ENCODE measurements at places on chromosomes 3 and 15.

DNA sequence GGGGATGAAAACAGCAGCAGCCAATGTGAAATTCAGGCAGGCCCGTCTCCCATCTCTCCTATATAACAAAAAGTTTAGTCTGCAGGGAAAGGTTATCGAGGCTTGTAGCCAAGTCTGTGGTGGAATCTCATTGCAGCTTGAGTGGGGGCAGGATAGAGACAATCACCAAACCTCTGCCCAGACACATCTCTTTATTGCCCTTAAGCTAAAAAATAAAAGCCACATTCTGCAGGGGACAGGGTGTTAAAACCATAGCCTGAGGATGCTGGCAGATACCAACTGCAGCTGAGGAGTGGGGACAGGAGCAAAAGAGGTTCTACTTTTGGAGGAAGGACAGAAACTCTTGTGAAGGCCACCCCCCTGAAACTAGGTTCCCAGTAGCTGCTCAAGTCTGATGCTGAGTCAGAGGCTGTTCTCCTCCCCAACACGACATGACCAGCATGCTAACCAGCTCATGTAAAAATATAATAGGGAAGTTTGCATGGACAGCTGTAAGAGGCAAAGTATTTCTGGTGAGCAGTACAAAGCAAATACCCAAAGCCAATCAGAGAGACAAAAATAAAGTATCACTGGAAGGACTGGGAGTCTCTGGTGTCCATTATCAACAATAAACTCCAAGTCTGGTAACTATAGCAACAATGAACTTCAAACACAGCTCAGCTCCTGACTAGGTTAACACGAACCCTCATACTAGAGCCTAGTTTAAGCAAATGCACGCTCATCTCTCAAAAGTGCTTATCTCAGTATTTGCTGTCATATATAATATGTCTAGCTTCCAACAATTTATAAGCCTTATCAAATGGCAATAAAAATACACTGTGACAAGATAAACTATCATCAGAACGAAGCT is 362.2 kb upstream of the SLCO3A1 start:
- DNase-seq, result no peak

GRCh38 chr3:30084971-30085403 is 521.4 kb upstream of the TGFBR2 start:
- DNase-seq, result no peak

- DNase-seq, result no peak
Measured at GRCh38 chr3:169607949-169608348, 55.6 kb downstream of the MECOM start.

GRCh38 chr3:182698078-182698477 is 95.2 kb upstream of the ATP11B start:
- no peak for DNase-seq

DNA sequence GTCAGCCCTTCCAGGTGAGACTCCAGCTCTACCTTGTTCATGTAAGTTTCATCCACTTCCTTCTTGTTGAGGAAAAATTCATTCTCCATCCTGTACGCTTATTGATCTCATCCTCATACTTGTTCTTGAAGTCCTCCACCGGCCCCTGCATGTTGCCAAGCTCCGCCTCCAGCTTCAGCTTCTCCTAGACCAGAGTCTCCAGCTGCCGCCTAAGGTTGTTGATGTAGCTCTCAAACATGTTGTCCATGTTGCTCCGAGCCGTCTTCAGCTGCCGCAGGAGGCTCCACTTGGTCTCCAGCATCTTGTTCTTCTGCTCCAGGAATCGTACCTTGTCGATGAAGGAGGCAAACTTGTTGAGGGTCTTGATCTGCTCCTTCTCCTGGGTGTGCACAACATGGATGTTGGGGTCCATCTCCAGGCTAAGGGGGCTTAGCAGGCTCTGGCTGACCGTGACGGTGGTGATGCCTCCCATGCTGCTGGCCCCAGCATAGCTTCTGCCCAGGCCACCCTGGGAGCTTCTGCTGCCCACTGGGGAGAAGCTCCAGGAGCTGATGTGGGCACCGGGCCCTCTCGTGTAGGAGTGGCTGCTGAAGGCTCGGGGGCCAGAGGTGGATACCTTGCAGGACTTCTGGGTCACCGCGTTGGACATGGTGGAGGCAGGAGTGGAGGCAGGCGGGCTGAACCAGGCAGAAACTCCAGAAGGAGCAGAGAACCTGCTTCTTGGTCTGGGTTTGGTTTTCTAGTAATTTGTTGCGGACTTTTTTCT is 422.6 kb upstream of the ARPP21 start:
- DNase-seq, result no peak

DNA sequence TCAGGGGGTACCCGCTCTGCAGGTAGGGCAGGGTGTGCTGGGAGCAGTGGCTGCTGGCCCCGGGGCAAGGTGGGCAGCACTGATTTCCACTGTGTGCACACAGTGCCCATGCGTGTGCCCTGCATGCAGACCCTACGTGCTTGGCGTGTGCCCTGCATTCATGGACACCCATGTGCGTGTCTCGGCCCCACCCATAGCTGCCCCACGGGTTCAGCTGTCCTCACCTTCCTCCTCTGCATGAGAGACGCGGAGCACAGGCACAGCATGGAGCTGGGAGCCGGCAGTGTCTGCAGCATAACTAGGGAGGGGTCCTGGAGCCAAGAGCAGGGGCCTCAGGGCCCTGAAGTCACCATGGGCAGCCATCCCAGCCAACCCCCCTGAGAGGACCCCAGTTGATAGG is 1.6 kb upstream of the UCN2 start:
- DNase-seq, result no peak

DNA sequence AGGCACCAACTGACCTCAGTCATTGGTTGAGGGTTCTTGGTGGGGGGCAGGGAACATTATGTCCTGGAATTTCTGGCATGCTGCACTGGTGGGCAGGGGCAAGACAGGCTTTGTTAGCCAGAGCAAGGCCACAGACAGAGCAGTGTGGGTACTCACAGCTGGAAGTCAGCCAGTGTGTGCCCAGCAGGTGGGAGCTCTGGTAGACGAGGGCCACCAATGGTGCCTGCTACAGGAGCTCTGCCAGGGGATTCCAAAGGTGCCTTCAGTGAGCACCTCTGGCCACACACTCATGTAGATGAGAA is 31.3 kb downstream of the CYP8B1 start:
- no peak for DNase-seq

DNA sequence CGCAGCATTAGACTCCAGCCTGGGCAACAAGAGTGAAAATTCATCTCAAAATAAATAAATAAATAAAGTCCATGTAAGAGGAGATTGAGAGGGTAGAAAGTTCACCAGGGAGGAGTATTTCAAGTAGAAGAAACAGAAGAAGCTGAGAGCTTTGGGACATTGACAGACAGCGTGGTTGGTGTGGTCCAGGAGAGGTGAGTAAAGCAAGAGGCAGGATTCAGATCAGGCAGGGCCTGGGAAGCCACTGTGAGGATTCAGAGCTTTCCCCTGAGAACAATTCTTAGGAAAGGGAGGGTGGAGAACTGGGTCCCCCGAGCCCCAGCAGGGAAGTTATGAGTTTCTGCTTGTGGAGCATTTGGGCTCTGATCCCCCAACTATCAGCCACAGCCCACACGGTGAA is 54.2 kb upstream of the AMOTL2 start:
- no peak for DNase-seq

- DNase-seq, result no peak
Measured at GRCh38 chr3:188458756-188459155, 304.8 kb downstream of the LPP start.

DNA sequence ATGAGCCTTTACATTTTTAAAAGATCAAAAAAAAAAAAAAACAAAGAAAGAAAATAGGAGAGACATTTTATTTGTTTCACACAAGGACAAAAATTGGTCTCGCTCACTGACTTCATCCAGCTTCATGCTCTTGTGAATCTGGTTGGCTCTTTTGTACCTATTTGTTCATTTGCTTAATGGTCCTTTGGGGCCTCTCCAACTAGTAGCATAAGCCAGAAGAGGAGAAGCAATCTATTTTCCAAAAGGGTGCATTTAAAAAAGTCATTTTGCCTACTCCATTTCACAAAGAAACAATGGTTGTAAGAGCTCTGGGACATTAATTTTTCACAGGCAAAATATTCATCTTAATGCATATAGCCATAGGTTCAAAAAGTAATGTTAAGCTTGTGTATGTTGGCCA is 168.3 kb upstream of the ADAMTS9 start:
- DNase-seq, result no peak

DNA sequence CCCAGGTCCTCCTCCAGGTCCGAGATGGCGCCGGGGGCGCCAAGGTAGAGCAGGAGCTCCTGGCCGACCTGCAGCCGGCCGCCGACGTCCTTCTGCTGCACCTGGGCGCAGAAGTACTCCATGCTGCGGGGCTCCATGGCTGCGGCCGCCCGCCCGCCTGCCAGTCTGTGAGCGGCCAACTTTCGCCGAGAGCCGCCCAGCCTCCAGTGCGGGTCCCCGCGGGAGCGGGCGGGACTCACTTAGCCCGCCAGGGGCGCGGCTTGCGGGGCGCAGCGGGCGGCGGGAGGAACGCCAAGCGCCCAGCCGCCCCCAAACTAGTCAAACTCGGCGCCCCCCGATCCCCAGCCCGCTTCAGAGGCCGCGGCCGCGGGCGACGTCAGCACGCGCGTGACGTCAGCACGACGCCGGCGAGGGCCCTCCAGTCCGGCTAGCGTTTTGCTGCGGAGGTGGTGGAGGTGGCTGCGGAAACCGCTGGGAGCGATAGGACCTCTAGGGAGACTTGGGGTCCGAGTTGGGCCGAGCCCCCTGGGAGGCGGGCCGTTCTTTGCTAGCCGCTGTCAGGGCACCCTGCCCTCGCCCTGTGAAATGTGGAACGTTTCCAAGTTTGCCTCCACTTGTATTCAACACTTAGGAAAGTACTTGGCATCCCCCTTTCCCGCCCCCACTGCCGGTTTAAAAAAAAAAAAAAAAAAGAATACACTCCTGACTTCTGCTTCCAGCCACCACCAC is at the start of gene CLASP2:
Gene CLASP2 (minus strand): TSS at position 389 of the 729 bp plus-strand sequence. CDS start 252 bp downstream, at position 137.
- DNase-seq, result peak; percentile 62

- no peak for DNase-seq
Measured at GRCh38 chr15:31266712-31267111, 59.9 kb upstream of the KLF13 start.

- DNase-seq, result no peak
Measured at GRCh38 chr15:78810362-78811123, 721 bp downstream of the ADAMTS7 start.

GRCh38 chr3:40422861-40423260 is 34.3 kb upstream of the RPL14 start:
- no peak for DNase-seq

DNA sequence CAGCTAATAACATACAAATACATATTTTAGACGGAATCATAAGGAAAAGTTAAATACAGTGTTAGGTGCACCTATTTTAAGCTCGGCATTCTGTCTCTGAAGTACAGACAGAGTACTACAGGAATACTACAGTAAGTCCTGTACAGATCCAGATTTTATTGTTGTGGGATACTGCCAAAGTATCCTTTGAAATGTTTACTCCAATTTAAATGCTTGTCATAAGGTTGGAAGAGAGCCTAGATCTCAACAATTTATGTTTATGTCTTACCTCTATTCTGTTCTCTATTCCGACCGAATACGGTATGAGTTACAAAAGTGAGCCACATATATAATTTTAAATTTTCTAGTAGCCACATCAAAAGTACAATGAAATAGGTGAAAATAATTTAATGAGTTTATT is 25.3 kb downstream of the PLD1 start:
- no peak for DNase-seq

DNA sequence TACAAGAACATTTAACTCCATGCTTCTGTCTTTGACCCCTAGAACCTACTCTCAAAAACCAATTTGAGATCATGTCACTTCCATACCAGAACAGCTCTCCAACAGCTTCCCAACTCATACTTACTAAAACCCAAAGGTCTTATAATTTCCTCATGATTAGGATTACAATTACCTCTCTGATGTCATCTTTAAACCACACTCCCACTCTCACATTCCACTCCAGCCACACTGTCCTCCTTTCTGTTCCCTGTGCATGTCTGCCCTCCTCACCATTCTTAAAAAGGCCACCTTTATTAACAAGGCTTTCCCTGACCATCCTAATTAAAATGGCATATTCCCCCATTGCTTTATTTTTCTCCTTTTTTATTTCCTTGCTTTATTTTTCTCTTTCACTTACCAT is 18.9 kb downstream of the PHC3 start:
- no peak for DNase-seq

DNA sequence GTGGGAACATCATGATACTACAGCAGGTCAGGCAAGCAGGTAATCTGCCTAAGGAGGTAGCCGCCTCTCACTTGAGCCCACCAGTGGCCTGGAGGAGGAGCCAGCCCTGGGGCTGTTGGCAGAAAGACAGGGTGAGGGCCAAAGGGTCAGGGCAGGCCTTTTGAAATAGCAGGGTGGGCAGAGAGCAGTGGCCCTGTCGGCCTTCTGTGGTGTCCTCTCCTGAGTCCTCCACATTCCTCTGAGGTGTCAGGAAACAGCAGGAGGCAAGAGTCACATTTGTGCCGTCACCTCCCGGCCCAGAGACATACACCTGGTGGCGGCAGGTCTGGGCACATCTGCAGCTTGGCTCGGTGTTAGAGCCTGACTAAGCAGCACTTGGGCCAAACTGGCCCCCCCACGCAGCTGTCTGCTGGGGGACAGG is 3.9 kb upstream of the BNC1 start:
- DNase-seq, result no peak

- DNase-seq, result no peak
Measured at GRCh38 chr15:64351265-64351664, 4.7 kb downstream of the CSNK1G1 start.

DNA sequence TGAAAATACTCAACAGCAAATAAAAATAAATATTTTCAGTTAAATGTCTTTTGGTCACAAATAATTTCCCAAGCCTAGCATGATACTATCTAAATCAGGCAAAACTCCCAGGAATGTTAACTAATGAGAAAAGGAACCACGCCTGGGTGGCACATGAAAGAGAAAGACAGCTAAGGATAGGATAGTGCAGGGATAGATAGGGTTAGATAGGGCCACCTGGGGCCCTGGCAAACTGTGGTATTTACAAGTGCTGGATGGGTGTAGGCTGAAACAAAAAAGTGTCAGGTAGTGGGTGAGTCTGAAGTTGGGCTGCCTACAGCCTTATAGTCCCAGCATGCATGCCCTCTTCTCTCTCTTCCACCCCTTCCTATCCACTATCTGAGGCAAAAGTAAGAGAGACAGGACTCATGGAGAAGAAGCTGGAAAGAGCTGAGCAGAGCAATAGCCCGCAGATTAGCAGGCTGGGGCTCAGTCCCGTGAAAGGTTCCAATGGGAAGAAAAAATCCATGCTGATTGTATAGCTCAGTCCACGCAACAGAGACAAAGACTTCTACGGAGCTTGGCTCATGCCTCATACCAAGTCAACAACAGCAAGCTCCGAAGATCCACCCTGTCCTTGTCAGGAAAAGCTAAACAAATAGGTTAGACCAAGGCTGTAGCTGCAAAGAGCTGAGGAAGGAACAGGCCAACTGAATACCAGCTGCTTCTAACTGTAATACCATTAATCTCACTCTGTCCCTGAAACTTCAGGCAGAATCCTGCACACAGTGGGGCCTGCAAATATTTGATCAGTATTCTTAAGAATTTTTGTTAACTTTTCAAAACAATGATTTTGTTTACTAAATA is 342.1 kb upstream of the ATP11B start:
- no peak for DNase-seq

DNA sequence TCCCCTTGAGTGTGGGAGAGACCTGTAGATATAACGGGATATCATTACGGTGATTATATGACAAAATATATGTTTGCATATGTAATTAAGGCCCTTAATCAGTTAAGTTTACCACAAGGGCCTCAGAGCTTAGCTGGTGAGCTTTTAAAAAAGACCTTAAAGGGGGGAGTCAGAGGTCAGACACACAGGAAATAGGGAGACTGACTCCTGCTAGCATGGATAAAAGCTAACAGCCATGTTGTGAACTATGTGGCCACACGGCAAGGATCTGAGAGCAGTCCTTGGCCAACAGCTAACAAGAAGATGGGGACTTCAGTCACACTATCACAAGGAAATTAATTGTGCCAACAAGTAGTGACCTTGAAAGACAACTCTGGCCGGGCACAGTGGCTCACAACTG is 3.1 kb downstream of the STAG1 start:
- no peak for DNase-seq

Measured in activated T-helper 1 cell treated with anti-CD3 and anti-CD28 coated beads, Interleukin-2, amount 50 U/mL, for 16 hours (primary cell).